ENCODE measurements at places on chromosomes 13 and 19.

DNA sequence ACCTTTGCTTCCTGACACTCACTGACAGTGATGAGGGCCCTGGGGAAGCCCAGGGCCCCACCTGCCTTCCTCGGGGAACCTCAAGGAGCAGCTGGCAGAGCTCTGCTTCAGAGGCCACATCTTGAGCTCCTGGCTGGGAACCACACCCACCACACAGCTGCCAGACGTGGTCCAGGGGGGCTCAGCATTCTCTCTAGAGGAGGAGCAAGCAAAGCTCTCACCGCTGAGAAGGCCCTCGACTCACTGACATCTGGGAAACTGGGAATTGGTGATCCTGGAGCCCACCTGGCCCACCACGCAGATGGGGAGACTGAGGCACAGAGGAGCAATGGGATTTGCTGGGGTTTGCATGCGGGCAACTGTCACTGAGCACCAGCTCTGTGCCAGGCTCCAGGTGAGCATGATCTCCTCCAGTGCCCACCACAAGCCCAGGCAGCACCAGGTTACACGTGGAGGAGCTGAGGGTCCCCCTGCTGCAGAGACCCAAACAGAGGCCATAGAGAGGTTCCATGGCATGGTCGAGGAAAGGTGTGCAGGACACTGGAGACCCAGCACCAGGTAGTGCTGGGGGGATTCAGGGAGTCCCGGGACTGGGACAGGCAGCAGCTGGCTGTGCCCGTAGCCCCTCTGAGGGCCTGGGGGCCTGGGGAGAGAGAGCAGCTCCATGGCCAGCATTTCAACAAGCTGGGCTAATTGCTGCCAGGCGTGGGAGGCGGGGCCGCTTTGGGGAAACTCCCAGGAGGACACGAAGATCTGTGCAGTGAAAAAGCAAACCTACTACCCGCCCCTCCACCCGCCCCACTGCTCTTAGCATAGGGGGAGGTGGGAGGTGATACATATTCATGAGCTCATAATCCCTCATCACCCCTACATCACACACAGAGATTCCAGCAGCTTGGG is 33.4 kb downstream of the PEPD start:
- DNase-seq = no peak

DNA sequence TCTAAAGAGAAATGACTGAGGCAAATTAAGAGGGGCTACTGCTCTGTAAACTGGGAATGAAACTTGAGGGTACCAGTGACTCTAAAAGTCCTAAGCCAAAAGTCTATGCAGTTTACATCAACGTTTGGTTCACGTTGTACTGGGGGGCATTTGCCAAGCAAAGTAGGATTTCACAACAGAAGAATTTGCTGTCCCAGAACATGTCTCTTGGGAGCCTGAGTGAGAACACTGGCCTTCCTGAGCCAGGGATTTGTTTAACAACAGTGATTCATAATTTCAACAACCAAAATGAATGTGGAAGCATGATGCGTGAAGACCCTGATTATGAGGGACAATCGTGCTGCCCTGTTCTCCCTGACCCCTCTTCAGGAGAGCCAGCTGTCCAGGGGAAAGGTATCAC is 178.0 kb downstream of the OXGR1 start:
- DNase-seq = no peak

- DNase-seq = no peak
Observed at GRCh38 chr13:111005808-111006505, 91.1 kb upstream of the ANKRD10 start.

DNA sequence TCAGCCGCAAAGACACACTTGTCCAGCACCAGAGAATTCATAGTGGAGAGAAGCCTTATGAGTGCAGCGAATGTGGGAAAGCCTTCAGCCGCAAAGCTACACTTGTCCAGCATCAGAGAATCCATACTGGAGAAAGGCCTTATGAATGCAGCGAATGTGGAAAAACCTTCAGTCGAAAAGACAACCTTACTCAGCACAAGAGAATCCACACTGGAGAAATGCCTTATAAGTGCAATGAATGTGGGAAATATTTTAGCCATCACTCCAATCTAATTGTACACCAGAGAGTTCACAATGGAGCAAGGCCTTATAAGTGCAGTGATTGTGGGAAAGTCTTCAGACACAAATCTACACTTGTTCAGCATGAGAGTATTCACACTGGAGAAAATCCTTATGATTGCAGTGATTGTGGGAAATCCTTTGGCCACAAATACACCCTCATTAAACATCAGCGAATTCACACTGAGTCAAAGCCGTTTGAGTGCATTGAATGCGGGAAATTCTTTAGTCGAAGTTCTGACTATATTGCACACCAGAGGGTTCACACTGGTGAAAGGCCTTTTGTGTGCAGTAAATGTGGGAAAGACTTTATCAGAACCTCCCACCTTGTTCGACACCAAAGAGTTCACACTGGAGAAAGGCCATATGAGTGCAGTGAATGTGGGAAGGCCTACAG is 6.8 kb downstream of the ZNF134 start:
- no peak for DNase-seq

DNA sequence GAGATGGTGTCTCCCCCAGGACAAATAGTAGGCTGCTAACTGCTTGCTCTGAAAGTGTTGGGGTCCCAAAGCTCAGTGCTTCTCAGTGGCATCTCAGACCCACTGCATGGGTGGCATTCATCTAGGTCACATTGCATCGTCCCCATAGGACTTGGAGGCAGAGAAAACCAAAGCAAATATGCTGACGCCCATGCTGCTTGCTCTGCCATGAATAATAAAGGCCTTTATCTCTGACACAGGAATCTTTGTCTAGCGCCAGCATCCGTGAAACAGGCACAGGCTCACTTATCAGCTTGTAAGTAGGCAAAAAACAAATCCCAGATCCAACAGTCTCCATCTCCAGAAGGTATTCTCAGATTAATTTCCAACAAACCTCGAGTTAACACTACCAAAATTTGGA is 18.9 kb upstream of the IPO5 start:
- DNase-seq = no peak

- no peak for DNase-seq
Observed at GRCh38 chr19:39778763-39779162, at the start of gene LEUTX. Gene LEUTX, plus strand, starts transcription at chr19:39778854. Its CDS starts 67 bp downstream, at chr19:39778921.

- DNase-seq = no peak
Observed at GRCh38 chr13:40986101-40986856, 32.8 kb downstream of the ELF1 start.

- no peak for DNase-seq
Observed at GRCh38 chr19:49823472-49823871, 5.4 kb downstream of the MED25 start.

- DNase-seq = peak; percentile 94
Observed at GRCh38 chr13:34347784-34348573, 530.0 kb downstream of the RFC3 start.

DNA sequence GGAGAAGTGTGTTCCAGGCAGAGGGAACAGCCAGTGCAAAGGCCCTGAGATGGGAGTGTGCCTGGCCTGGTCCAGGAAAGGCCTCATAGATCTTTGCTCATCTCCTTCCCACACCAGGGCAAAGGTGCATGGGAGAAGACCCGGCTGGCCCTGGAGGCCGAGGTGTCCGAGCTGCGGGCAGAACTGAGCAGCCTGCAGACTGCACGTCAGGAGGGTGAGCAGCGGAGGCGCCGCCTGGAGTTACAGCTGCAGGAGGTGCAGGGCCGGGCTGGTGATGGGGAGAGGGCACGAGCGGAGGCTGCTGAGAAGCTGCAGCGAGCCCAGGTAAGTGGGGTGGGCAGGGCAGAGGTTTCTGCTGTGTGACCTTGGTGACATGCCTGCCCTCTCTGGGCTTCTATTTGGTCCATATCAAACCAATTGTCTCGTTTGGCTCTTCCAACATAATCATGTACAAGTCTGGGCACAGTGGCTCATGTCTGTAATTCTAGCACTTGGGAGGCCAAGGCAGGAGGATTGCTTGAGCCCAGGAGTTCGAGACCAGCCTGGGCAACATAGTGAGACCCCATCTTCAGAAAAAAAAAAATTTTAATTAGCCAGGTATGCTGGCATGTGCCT is 51.1 kb downstream of the KCNC3 start:
- DNase-seq = no peak

GRCh38 chr19:51137792-51138425 is 4.2 kb upstream of the SIGLEC7 start:
- no peak for DNase-seq

- no peak for DNase-seq
Observed at GRCh38 chr13:35483761-35484160, 7.3 kb upstream of the MAB21L1 start.

- peak; percentile 58 for DNase-seq
Observed at GRCh38 chr13:31334994-31335557, 135.3 kb downstream of the B3GLCT start.
